Skin of body (tissue), 3 donors: ENCODE measurements at places on chromosomes 2 and 18.

DNA sequence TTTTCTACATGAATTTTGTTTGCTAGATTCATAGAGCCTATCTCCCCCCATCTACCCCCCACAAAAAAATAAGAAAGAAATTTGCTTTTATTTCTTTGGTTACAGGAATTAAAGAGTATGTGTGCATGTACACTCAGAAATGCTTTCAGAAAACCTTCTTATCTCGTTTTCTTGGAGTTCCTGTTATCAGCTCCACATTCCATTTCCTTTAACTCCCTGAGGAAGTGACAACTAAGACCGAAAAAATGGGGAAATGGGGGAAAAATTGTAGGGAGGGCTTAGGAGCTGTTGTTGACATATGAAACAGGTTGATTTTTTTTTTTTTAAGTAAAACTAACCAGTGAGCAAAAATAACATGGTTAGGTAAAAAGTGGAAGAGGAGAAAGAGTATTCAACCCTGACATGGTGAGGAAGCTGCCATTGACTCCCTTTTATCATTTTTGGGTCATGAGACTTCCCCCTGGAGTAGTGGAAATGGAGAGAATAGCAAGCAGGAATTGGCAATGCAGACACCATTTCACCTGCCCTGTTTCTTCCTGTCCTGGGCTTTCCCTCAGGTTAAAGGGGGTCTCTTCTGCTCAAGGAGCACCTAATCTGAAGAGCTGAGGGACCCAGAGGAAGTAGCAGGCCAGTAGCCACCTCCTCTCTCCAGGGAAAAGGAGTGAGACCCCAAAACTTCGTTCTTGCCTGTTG, 93.5 kb downstream of the OSBPL6 start:
- no peak for DNase-seq

DNA sequence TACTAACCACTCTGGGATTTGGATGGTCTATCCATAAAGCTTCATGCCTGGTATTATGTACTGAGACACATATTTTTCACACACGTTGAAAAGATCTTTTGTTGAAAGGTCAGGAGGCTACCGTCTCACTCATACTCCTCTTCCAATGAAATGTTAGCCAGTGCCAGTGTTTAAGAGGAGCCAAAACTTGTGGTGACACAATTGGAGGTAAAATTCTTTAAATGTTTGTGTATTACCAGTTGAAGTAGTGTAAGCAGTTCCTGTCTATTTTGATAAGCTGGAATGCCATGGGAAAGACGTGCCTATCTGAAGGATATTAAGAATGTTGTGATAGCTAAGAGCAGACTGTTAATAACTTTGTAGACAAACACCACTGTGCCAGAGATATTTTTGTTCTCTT, 32.1 kb downstream of the MARCHF7 start:
- no peak for DNase-seq

GRCh38 chr2:148877403-148877740, 2.3 kb downstream of the KIF5C start:
- DNase-seq = no peak

DNA sequence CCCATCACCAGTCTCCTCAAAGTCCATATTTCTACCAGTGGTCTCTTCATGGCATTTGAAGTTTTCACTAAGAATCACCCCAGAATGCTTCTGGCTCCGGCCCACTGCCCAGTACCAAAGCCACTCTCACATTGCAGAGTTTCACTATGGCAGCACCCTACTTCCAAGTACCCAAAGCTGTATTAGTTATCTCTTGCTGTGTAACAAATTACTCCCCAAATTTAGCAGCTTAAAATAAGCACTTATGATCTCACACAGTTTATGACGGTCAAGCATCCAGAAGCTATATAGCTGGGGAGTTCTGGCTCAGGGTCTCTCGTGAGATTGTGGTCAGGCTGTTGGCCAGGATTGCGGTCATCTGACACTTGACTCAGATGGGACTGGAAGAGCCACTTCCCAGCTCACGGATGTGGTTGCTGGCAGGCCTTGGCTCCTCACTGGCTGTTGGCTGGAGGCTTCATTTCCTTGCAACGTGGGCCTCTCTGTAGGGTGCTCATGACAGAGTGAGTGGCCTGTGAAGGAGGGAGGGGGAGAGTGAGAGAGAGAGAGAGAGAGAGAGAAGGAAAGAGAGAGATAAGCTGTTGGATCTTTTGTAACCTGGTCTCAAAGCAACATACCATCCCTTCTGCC, 189.5 kb downstream of the CTIF start:
- DNase-seq = no peak
